ENCODE measurements at places on chromosomes 16 and 17. TPM values are rescaled to one million over a fixed set of nuclear protein-coding genes. Genes with fewer than 3 reads are reported as not detected.

The MYH10 gene
- total RNA-seq, result 15.7 TPM

The ITGAL gene
- 1.7 TPM for total RNA-seq

The ETV4 gene
- 4.4 TPM for total RNA-seq

The RAMP2 gene
- 4.7 TPM for total RNA-seq

The UMOD gene
- not detected for total RNA-seq

The TUBG2 gene
- total RNA-seq, result 9.9 TPM

The CACNG1 gene
- total RNA-seq, result not detected

The SHMT1 gene
- 64.1 TPM for total RNA-seq

The TEX14 gene
- 0.19 TPM for total RNA-seq

The CCL4 gene
- total RNA-seq, result 0.56 TPM

The RNF222 gene
- 14.1 TPM for total RNA-seq

The SUMO2 gene
- total RNA-seq, result 73.8 TPM

The LASP1 gene
- 50.6 TPM for total RNA-seq

All from esophagus squamous epithelium (tissue), 5 donors.